HuH-7 (cell line): ENCODE measurements at places on chromosomes 2 and 18.
A peak's percentile ranks its signal among the peaks of the same experiment; 100 is the strongest.

DNA sequence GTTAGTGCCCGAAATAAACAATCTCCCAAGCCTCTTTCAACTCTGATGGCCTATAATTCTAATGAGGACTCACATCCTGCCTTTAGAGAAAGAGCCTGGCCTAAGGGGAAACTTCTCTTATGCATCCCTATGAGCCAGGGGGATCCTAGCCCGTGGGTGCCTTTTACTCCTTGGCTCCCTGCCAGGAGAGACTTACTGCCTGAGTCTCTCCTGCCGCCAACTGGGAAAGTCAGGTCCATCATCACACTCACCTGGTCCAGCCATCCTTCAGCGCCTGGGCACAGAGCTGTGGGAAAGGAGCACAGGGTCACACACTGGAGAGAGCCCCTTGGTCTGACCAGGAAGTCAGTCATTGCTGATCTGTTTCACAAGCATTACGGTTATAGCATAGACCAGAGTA lies 24.1 kb downstream of the ENOSF1 start:
- DNase-seq: no peak

- DNase-seq: no peak
These were observed 85.6 kb downstream of the NCOA1 start for GRCh38 chr2:24576617-24577016.

- DNase-seq: no peak
These were observed 1.7 kb downstream of the CXCR4 start for GRCh38 chr2:136116151-136116812.

- no peak for DNase-seq
These were observed 5.4 kb downstream of the DCC start for GRCh38 chr18:52345428-52345827.

DNA sequence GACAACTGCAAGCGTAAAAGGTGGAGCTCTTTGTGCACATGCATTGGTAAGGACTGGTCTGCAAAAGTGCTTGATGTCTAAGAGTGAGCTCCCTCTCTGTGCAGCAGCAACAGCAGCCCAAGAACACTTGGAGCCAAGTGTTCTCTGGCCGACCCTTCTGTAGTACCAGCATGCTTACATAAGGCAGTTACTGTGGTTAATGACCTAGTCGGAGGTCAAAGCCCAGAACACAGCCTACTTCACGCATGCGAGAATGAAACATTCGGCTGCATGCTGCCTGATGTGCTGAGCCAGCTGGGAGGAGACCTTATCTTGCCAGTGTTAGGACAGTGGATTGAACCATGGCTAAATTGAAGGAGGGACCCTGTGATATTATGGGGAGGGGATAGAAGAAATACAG lies 21.3 kb downstream of the NCAPH start:
- DNase-seq: no peak

GRCh38 chr2:165872101-165872791 lies 78.2 kb upstream of the GALNT3 start:
- no peak for DNase-seq

DNA sequence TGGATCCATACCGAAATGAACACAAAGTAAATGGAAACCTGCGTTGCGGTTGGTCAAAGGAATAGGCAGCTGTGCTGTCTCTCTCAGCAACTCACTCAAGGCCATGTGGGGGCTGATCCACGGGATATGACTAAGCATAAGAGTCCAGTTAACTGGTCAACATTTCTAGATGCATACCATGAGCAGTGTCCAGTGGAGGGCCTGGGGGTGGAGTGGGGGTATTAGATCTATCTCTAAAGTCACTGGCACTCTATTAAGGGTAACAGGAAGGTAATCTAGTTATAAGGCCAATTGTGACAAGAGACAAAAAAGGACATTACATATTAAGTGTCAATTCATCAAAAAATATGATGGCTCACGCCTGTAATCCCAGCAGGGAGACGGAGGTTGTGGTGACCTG lies 136.8 kb downstream of the TTC32 start:
- DNase-seq: no peak

DNA sequence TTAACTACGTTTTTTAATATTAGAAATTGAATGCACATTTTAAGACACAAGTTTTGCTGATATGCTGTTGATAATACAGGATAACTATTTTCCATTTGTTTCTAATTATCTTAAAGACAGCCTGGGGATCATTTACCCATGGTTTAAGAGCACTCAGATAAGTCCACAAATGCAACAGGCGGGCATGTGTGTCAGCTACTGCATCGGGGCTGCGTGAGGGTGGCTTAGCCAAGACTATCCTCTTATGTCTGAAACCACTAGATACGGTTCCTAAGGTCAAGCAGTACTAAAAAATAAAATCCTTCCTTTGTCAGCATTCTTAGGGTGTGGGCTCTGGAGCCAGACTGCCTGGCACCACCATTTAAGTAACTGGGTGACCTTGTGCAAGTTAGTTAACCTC lies 254.8 kb downstream of the SATB2 start:
- DNase-seq: no peak

GRCh38 chr2:33086400-33087015 lies 139.8 kb downstream of the LTBP1 start:
- DNase-seq: no peak

DNA sequence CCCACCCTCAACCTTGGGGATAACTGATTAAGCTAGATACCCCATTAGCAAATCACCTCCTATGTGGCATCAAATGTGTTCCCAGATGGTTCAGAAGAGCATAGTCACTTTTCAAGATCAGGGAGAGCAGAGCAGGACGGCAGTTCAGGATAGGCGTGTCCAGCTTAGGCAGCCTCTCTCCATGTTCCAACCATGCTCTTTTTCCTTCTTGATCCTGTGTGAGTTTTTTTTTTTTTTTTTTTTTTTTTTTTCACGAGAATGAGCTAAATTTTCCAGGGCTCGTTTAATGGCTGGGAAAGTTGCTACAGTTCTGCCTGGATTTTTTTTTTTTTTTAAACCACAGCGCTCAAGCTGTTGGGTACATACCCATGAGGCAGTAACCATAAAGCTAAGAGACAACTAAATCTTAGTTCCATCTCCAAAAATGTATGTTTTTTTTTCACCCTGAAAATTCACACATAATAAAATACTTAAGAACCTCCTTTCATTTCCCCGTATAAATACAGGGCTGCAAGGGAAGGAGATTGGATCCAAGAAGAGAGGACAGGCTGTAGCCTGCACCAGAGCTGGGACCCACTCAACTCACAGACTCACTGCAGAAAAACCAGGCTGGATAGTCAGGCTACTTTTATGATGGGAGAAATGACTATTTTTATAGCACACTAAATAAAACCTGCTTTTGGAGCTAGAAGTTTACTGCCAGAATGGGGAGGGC lies 244.3 kb downstream of the SETBP1 start:
- DNase-seq: no peak

GRCh38 chr2:17672583-17673317 lies 80.9 kb downstream of the SMC6 start:
- no peak for DNase-seq

GRCh38 chr2:68653538-68653982 lies 10.2 kb downstream of the PROKR1 start:
- DNase-seq: no peak

- no peak for DNase-seq
These were observed 185.8 kb downstream of the NRP2 start for GRCh38 chr2:205868053-205868452.

GRCh38 chr2:179129574-179130238 lies 79.8 kb upstream of the CCDC141 start:
- DNase-seq: peak; percentile 10

DNA sequence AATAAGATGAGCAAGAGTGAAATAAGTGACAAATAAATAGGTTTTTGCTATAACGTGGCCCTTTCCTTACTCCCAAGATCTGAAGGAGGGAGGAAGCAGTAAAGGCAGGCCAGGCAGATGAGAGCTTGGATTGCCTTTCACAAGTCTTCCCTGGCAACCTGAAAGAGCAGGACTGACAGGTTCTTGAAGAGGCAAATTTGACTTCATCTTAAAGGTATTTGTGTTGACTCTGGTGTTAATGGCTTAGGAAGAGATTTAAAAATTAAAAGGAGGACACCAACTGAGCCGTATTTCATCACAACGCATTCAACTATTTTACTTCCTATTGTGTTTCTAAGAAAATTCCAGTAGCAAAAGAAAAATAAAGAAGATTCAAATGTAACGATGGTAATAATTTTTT lies 3.2 kb downstream of the STRN start:
- no peak for DNase-seq

GRCh38 chr2:204205082-204205481 lies 268.5 kb downstream of the ICOS start:
- DNase-seq: no peak

- no peak for DNase-seq
These were observed 129.3 kb upstream of the CCDC68 start for GRCh38 chr18:55088561-55088960.

- no peak for DNase-seq
These were observed 84.0 kb downstream of the DPP4 start for GRCh38 chr2:161990036-161990435.
